ENCODE measurements at places on chromosomes 3 and 15. TPM values are rescaled to one million over a fixed set of nuclear protein-coding genes. Genes with fewer than 3 reads are reported as not detected.

- no peak overlapping the region for H3K27ac ChIP-seq
- no peak overlapping the region for H3K4me3 ChIP-seq
- H3K4me1 ChIP-seq: peaks cover 8% of the 10 kb centered on the region
- H3K27me3 ChIP-seq: peaks cover 38% of the 10 kb centered on the region
- no peak for DNase-seq
- no peaks in the 10 kb centered on the region for H3K36me3 ChIP-seq
Observed at GRCh38 chr3:178538056-178538455, 1.8 kb downstream of the KCNMB2 start.

DNA sequence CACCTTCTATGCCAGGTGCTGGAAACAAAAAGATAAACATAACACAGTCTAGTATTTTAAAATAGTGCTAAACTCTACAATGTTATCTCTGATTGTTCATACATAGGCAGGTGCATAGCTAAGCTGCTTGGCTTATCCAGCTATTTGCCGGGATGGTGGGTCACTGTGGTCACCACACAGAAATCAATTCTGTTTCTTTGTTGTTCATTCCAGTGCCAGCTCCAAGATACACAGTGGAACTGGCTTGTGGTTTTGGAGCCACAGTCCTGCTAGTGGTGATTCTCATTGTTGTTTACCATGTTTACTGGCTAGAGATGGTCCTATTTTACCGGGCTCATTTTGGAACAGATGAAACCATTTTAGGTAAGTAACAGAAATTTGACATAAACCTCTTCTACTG, 130.2 kb downstream of the IL1RAP start:
- no peaks in the 10 kb centered on the region for H3K27me3 ChIP-seq
- H3K4me1 ChIP-seq: no peaks in the 10 kb centered on the region
- H3K27ac ChIP-seq: no peak overlapping the region
- H3K36me3 ChIP-seq: peaks cover 16% of the 10 kb centered on the region
- no peak overlapping the region for H3K4me3 ChIP-seq

GRCh38 chr3:60011218-60011617, 961.4 kb upstream of the CFAP20DC start:
- H3K36me3 ChIP-seq: peaks cover 5% of the 10 kb centered on the region
- no peak for DNase-seq
- peaks cover 74% of the 10 kb centered on the region for H3K4me1 ChIP-seq

DNA sequence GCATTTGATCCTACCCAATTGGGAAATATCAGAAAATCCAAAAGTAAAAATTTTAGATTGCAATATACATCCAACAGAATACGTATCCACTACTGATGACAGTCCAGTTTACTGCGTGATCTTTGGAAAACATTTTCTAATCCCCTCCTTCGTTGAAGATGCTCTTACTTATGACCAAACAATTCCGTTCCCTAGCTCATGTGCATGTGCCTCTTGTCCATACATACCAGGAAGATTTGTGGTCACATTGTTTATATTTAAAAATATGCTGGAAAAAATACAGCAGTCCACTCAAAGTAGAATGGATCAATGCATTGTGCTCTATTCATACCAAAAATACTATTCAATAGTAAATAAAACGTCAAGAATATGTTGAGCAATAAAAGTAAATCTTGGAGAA, 135.3 kb downstream of the CHL1 start:
- H3K4me1 ChIP-seq: no peaks in the 10 kb centered on the region
- H3K27ac ChIP-seq: no peak overlapping the region
- no peaks in the 10 kb centered on the region for H3K36me3 ChIP-seq
- no peak for DNase-seq
- no peak overlapping the region for H3K4me3 ChIP-seq
- H3K27me3 ChIP-seq: no peaks in the 10 kb centered on the region

SENP8 gene
- 2.5 TPM for total RNA-seq

PLXNA1 gene
- 9.3 TPM for total RNA-seq

SEMA3B gene
- 0.86 TPM for total RNA-seq

TMC3 gene
- not detected for total RNA-seq

Measured in activated CD4-positive, alpha-beta memory T cell treated with anti-CD3 and anti-CD28 coated beads for 36 hours (primary cell).